NCI-H2171 (cell line): ENCODE measurements at places on chromosomes 5 and 9.

GRCh38 chr5:21663082-21663481 is 1190.1 kb downstream of the CDH12 start:
- no peak for DNase-seq

DNA sequence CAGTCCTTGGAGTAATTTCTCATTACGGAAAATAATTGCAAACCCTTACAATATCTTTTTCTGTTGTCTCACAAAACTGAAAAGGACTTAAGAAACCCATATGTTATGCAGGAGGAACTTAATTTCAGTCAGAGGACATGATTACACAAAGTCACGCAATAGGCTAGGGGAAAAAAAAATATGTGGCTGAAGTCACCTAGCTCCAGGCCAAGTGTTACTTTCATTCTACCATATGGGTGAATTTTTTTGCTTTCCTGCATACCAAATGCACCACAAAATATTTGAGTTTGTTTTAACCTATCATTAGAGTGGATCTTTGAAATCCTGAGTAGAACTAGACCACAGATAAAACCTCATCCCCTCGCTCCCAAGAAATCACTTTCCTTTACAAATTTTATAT is 523.5 kb downstream of the CAAP1 start:
- no peak for DNase-seq

DNA sequence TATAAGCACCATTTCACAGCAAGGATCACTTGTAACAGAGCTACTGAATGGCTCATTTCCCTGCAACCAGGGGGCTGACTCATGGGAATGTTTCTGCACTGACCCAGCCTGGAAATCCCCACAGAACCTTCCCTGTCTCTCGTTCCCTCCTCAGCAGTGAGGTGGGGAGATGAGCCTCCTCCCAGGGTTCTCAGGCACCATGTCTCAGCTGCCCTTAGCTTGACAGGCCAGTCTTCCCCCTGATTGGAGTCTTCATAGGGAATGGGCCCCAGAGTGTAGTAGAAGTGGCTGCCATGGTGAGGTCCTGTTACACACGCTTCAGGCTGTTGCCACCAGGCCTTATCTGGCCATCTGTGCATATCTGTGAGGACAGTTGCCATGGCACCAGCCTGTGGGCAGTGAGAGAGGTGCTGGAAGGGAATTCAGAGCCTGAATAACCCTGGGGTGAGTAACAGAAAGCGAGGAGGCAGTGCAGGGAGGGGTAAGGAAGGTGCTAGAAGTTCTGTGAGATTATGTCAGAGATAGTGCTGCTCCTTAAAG is 324.4 kb downstream of the ENC1 start:
- no peak for DNase-seq

DNA sequence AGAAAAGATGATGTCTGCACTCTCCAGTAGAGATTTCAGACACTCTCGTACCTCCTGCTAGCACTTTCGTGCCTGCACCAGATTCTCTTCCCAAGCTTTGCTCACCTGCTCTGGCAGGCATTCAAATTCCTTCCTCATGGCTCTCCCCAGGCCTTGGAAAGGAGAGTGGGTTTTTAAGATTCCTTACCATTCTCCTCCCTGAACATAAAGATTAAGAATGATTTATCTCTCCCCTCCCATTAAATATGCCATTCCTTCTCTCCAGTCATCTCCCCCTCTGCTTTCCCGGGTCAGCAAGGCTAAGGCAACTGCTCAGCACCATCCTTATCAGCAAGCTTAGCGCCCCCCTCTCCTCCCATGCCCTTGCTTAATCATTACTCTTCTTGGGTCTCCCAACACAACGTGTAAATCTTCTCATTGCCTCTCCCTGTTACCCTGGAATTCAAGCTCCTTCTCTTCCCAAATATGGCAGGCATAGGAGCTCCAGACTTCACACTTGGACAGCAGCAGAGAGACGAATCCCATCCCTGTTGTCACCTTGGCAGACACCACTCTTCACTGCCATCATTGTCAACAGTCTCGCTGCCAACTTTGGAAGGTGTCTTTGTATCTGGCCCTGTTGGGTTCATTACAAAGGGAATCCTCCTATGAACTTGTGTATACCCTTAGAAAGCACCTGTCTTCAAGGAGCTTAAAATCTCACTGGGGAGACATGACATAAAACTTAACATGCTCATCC is 332.9 kb downstream of the SLIT3 start:
- no peak for DNase-seq

DNA sequence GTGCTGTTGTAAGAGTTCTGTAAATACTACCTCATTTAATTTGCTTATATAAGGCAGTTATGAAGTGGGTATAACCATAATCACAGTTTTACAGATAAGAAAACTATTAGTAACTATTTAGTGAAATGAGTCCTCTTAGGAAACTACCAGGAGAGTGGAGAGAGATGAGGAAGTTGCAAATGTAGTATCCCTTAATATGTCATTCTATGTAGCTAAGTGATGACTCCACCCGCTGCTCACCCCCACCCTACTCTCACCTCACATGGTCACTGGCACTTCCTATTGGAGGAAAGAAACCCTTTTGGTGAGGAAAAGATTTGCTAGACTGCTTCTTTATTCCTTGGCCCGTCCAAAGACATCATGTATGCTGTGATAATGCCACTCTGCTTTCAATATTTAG is 241.8 kb upstream of the SLC24A2 start:
- no peak for DNase-seq

- DNase-seq = no peak
Measured at GRCh38 chr9:113131689-113132151, 19.1 kb upstream of the SLC31A2 start.

DNA sequence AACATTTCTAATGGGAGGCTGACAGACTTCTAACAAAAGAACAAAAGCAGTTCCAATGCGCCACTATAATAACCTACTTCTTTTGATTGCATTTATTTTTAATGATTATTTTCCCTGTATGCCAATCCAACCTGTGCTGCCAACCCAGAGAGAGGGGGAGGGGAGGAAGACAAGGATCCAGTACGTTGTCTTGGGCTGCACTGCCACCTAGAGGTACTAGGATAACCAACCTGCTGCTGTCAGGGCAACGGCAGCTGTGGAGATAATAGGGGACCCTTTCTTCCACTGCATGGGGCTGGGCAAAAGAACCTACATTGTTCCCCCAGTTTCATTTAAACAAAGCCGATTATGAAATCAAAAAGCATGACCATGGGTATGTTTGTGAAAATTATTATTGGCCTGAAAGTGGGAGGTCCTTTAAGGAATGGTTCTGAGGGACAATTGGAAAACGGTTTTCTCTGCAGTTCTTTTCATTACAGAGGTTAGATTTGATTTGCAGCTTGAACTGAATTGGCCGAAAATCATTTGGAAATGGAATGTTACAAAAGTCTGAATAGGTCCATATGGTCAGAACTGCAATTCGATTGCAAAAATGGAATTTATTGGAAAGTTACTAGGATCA is 101.3 kb downstream of the RASEF start:
- peak; percentile 90 for DNase-seq

- DNase-seq = no peak
Measured at GRCh38 chr9:80547613-80548012, 975.8 kb downstream of the TLE4 start.

DNA sequence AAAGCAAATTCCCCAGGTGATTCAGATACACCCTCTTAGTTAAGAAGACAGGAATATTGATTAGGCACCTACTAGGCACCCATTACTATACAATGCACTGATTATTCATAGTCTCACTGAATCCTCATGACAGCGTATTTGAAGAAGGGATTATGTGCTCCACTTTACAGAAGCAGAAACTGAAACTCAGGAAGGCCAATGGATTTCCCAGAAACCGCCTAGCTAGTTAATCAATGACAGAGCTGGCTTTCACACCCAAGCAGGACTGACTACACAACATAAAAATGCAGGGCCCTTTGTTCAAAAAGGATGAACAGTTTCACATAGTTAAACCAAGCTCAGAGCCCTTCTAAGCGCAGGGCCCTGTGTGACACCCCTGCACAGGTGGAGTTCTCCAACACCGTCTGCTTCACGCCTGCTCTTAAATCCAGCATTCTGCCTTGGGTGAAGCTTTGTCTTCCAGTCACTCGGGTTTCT is 117.3 kb downstream of the TTLL11 start:
- no peak for DNase-seq

DNA sequence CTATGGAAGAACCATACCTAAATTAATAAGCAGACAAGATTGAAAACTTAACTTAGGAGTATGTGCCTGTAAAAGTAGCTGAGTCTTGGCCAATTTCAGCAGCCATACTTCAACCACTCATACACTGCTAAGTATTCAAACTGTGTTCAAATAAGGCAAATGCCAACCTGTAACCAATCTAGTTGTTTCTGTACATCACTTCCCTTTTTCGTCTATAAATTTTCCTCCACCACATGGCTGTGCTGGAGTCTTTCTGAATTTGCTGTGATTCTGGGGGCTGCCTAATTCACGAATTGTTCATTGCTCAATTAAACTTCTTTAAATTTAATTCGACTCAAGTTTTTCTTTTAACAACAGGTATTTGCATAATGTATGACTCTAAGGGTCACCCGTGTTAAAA is 184.4 kb downstream of the PLK2 start:
- no peak for DNase-seq

DNA sequence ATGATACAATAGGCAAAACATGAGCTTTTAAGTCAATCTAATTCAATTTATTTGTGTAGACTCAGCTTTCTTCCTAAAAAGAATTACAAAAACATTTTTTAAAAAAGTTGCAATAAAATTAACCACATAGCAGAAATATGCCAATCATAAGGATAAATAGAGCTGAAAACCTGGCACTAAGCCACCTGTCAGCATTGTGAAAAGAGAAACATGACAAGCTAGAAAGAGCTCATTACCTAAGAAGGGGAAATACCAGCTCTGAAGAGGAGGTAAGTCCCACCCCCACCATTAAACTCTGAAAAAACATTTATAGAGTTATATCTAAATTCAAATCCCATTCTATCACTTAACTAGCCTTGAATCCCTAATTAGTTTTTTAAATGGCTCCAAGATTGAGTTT is 372.9 kb downstream of the OSTF1 start:
- no peak for DNase-seq

DNA sequence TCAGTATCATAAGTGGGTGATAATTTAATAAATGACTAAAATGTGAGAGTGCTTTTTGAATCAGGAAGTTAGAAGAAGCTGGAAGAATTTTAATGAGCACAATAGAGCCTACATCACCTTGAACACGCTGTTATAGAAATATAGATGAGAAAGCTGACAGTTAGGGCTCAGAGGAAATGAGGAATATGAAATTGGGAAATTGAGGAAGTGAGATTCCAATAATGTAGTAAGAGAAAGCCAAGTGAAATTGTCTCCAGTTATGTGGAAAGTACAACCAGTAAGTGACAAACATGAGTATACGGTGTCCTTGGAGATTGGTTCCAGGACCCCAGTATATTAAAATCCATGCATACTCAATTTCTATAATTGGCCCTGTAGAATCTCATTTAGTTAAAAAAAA is 235.9 kb upstream of the FAM174A start:
- DNase-seq = no peak
